ENCODE measurements at places on chromosomes 2 and 18.
A peak's percentile ranks its signal among the peaks of the same experiment; 100 is the strongest.

DNA sequence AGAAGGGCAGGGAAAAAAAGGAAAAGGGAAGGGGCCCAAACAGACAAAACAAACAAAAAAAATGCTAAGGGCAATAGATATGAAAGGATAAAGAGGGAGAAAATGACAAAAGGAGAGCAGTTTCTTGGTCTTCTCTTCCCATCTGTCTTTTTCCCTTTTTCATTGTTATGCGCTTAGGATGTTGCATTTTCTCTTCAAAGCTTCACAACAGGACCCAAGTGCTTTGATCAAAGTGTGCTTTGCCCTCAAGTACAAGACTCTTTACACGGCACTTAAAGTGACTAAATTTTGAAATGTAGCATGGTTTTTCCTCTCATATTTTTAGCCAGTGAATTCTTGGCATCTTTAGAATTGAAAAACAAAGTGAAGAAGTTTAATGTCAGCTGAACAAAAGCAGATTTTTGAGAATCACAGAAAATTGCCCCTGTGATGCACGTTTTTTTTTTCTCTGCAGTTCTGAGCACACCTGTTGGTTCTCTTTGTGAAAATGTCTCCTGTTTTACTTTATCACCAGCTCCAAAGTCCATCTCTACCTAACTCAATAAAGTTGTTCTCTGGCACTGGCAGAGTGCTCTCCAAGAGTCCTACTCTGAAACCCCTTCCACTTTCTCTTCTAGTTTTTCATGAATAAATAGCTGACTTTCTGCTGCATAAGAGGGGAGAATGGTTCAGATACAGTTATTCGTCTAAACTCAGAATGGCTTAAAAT lies 126.6 kb downstream of the KCNH7 start:
- peak overlapping the region; percentile 3 for H3K27ac ChIP-seq
- no peaks in the 10 kb centered on the region for H3K4me1 ChIP-seq
- no peaks in the 10 kb centered on the region for H3K36me3 ChIP-seq
- H3K27me3 ChIP-seq = no peaks in the 10 kb centered on the region
- H3K4me3 ChIP-seq = no peak overlapping the region

- H3K4me1 ChIP-seq = peaks cover 13% of the 10 kb centered on the region
- H3K36me3 ChIP-seq = no peaks in the 10 kb centered on the region
- H3K27ac ChIP-seq = no peak overlapping the region
- DNase-seq = no peak
- H3K4me3 ChIP-seq = no peak overlapping the region
These were observed 65.4 kb upstream of the ASAP2 start for GRCh38 chr2:9141091-9141667.

- H3K4me1 ChIP-seq = no peaks in the 10 kb centered on the region
- DNase-seq = no peak
- no peaks in the 10 kb centered on the region for H3K36me3 ChIP-seq
- no peak overlapping the region for H3K27ac ChIP-seq
These were observed 454.1 kb upstream of the SALL3 start for GRCh38 chr18:78525366-78526111.

DNA sequence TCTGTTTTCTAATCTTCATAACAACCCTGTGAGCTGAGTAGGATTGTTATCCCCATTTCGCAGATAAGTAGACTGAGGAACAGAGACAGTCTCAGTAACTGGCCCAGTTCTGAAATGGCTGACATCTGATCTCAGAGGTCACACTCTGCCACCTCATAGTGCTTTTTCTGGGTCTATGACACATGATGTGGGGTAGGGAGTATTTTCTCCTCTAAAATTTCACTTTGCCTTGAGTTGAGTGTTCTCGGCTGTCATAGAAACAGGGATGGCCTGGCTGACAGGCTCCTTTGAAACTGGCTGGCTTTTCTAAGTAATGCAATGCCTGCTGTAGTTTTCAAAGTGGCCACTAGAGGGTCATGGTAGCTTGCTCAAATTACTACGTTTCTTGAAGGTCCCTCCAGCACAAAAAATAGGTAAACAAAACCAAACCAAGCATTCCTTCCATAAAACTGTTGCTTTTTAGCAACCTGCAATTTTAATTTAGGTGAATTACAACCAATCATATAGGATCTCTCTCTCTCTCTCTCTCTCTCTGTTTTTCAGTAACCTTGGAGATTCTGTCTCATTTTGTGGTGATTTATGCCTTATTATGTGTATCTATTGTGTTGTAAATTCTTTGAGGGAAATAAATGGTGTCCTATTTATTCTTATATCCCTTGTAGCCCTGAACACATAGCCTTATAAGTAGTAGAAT lies 84.2 kb upstream of the TTN start:
- H3K4me3 ChIP-seq = no peak overlapping the region
- peak; percentile 67 for DNase-seq
- no peaks in the 10 kb centered on the region for H3K27me3 ChIP-seq
- no peak overlapping the region for H3K27ac ChIP-seq

DNA sequence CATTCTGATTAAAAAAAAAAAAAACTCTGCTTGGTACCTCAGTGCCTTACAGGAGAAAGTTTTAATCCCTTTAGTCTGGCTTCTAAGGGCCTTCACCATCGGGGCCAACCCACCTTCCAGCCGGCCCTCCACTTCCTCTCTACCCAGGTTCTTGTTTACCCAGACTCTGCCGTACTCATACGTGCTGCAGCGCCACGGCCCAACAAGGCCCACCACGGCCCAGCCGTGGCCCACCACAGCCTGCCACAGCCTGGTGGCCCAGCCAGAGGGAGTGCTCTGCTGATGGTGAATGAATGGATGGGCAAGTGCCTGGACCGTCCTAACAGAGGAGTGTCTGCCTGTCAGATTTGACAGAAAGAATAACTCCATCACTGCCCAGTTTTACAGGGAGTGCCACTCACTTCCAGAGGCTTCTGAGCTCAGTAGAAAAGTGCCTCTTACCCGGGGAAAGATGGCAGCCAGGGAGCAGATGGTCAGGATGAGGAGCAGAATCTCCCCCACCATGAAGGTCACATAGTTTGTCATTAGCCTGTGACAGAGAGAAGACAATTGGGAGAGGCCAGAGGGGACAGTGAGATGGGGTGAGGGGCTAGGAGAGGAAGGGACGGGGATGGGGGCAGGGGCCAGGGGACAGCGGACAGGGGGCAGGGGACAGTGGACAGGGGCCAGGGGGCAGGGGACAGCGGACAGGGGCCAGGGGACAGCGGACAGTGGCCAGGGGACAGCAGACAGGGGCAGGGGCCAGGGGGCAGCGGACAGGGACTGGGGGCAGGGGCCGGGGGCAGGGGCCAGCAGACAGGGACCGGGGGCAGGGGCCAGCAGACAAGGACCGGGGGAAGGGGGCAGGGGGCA lies 38.2 kb downstream of the CENPO start:
- no peak overlapping the region for H3K4me3 ChIP-seq
- H3K36me3 ChIP-seq = no peaks in the 10 kb centered on the region
- no peak for DNase-seq

DNA sequence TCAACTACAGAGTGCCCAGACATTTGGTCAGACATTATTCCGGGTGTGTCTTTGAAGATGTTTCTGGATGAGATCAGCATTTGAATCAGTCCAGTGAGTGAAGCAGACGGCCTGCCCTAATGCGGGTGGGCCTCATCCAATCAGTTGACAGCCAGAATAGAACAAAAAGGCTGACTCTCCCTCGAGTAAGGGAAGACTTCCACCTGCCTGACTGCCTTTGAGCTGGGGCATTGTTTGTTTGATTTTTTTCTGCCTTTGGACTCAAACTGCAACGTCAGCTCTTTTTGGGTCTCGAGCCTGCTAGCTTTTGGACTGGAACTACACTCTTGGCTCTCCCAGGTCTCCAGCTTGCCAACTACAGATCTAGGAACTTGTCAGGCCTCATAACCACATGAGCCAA lies 111.7 kb upstream of the AGAP1 start:
- H3K4me3 ChIP-seq = no peak overlapping the region
- H3K4me1 ChIP-seq = no peaks in the 10 kb centered on the region
- no peaks in the 10 kb centered on the region for H3K27me3 ChIP-seq

- H3K4me1 ChIP-seq = no peaks in the 10 kb centered on the region
- H3K27ac ChIP-seq = no peak overlapping the region
- H3K27me3 ChIP-seq = no peaks in the 10 kb centered on the region
- H3K4me3 ChIP-seq = no peak overlapping the region
These were observed 699.3 kb downstream of the NR4A2 start for GRCh38 chr2:155633060-155633839.

DNA sequence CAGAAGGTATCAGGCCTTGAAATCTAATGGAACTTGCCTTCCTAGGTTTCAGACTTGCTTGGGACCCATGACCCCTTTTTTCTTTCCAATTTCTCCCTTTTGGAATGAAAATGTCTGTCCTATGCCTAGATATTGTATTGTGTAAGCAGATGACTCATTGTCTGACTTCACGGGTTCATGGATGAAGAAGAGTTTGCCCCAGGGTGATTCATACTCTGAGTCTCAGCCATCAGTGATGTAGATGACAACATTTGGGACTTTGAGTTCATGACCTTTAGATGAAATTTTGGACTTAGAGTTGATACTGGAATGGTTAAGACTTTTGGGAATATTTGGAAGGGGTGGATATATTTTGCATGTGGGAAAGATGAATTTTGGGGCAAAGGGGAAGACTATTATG lies 11.2 kb upstream of the SCYGR5 start:
- H3K27me3 ChIP-seq = no peaks in the 10 kb centered on the region
- H3K27ac ChIP-seq = no peak overlapping the region
- no peaks in the 10 kb centered on the region for H3K4me1 ChIP-seq
- H3K4me3 ChIP-seq = no peak overlapping the region

GRCh38 chr2:237500681-237501424 lies 13.8 kb downstream of the MLPH start:
- H3K4me3 ChIP-seq = no peak overlapping the region
- H3K36me3 ChIP-seq = no peaks in the 10 kb centered on the region
- H3K4me1 ChIP-seq = no peaks in the 10 kb centered on the region
- H3K27me3 ChIP-seq = no peaks in the 10 kb centered on the region
- no peak for DNase-seq
- peak overlapping the region; percentile 57 for H3K27ac ChIP-seq

DNA sequence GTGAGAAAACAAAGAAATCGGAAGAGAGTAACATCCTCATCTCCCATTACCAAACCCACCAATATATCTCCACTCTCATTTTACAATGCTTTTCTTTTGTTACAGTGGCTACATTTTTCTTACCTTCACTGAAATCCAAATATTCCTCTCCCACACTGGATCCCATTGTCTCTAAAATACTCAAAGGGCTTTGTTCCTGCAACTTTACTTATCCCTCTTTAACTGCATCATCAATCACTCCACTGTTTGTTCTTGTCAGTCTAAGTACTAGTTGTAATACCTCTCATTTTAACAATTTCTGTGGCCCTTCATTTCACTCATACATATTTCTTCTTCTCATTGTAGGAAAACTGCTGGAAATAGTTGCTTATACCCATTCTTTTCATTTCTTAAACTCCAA lies 464.2 kb upstream of the PIK3C3 start:
- H3K27me3 ChIP-seq = no peaks in the 10 kb centered on the region
- H3K4me3 ChIP-seq = no peak overlapping the region

DNA sequence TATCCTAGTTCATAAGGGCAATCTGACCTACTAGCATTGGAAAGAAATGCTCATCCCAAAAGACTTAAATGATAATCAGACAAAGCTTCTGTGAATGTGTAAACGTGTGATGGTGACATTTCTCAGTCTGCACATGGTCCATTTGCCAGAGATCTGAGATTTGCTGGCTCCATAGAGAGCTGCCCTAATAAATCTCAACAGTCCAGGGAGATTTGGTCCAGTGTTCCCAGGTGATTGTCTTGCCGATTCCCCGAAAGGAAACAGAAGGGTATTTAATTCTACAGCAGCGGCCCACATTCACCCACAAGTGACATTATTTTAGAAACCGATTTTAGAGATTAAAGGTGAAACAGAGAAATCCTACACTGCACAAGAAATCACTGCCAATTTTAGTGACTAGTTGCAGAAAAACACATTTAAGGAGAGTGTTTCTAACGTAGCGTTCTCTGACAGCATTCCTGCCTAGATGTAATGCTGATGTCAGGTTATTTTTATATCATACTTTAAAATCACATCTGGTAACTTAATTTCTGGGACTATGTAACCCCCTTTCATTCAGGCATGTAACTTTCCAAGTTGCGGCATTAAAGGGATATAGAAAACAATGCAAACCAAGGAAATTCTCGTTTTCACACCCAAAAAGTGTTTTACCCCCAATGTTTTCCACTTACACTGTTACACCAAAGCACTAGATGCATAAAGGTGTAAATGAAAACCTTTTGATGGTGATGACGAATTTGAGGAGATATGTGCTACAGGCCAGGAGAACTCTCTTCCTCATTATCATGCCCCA lies 231.9 kb upstream of the FN1 start:
- no peak overlapping the region for H3K4me3 ChIP-seq
- H3K36me3 ChIP-seq = no peaks in the 10 kb centered on the region
- no peaks in the 10 kb centered on the region for H3K27me3 ChIP-seq
- no peak overlapping the region for H3K27ac ChIP-seq
- H3K4me1 ChIP-seq = no peaks in the 10 kb centered on the region

DNA sequence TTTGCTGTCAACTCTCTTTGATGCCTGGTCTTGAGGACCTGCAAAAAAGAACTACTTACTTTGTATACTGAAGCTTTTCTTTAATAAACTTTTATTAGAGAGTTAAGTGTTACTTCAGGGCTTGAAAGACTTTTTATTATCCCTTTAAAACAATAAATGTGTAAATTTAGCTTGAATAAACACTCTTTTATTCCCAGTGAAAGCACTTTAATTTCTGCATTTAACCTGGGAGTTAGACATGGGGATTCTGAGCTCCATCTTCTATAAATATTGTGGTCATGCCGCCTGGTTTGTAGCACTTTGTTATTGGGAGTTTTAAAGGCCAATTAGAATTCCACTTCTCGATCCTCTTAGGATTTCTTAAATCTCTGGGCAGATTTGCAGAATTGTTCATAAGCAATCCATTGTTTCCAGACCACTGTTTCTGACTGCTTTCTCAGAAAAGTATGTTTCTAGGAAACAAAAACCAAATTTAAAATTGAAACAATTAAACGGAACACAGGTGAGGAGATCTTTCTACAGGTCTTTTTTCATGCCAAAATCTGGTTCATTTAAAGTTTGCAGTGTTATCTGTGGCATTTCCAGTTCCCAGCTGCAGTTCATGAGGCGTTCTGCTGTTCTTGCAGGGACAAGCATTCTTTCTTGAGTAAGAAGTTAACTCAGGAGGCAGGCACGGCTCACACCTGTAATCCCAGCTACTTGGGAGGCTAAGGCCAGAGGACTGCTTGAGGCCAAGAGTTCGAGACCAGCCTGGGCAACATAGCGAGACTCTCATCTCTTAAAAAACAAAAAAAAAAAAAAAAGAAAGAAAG lies 18.1 kb upstream of the E2F6 start:
- no peak for DNase-seq
- H3K4me1 ChIP-seq = no peaks in the 10 kb centered on the region
- H3K27ac ChIP-seq = no peak overlapping the region
- peaks cover 18% of the 10 kb centered on the region for H3K27me3 ChIP-seq
- no peaks in the 10 kb centered on the region for H3K36me3 ChIP-seq

Data from colonic mucosa (tissue), 4 donors.